Left forelimb (tissue), 1 donor: ENCODE measurements at places on chromosomes 11 and 22.

DNA sequence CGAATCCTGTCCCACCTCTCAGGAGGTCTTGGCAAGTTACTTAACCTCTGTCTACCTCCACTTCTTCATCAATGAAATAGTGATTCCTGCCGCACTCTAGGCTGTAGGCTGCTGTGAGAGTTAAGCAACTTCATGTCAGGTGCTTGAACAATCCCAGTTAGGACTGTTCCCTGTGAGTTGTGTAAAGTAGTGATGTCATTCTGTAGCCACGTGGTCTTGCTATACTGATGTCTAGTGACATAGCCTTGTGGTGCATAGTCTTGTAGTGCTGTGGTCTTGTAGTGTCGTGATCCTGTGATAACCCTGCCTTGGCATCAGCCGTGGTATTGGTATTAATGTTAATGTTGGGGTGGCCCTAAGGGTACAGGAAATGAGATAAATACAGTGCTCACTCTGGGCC lies 30.3 kb upstream of the PRR5 start:
- no peak for DNase-seq

GRCh38 chr11:15774388-15774939 lies 581.9 kb downstream of the SOX6 start:
- DNase-seq: no peak

DNA sequence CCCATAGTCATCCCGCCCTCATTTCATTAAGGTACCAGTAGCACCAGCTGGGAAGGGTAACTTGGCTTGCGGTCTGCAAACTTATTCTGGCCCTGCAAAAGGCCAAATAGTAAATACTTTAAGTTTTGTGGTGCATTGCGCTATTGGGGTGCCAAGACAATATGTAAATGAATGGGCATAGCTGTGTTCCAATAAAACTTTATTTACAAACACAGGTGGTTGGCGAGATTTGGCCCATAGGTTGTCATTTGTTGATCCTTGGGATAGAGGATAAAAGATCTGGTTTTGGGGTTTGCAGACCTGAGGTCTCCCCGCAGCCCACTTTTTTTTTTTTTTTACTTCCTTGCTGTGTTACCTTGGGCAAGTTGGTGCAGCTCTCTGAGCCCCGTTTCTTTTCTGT lies 127.4 kb downstream of the MIAT start:
- DNase-seq: no peak

DNA sequence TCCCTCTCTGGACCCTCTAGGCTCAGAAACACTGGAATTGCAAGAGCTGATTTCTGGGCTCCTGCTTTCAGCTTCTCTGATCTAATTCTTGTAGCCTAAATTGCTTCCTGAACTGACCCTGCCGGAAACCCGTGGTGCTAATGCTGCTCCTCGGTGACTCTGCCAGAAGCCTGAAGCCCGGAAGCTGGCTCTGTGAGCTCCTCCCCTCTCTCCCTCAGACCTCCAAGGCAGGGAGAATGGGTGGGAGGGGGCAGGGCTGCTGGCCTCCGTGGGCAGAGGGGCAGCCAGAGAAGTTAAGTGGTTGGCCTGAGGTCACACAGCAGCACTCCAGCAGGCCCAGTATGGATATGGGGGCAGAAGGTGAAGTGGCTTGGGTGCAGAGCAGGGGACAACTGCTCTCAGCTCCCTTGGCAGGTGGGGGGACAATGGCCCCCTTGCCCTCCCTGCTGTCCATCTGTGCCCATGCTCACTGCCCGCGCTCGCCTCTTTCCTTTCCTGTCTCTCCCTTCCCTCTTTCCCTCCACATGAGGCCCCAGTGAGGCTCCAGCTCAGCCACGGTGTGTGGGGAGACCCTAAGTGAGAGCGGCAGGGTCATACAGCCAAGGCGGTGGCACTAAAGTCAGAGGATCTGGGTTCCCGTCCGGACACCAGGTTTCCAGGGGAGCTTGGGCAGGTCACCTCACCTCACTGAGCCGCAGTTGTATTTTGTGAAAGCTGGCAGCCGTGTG lies 16.2 kb downstream of the CAPN5 start:
- DNase-seq: no peak

DNA sequence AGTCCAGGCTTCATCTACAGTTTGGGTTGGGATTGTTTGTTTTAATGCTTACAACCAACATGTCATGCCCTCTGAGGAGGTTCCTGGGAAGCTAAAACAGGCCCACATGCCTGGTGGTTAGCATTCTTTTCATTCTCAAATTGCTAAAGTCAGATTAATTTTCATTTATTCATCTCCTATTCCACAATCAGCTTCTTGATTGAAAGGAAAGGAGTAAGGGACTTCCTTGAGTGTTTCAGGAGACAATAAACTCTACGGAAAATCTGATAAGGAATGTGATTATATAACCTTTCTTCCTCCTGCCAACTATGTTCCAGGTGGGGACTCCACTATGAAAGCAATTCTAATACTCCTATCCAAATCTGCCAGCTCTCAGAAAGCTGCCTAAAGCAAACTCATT lies 30.8 kb downstream of the MRTFA start:
- DNase-seq: no peak

GRCh38 chr11:45502226-45502545 lies 163.2 kb downstream of the CHST1 start:
- DNase-seq: no peak

DNA sequence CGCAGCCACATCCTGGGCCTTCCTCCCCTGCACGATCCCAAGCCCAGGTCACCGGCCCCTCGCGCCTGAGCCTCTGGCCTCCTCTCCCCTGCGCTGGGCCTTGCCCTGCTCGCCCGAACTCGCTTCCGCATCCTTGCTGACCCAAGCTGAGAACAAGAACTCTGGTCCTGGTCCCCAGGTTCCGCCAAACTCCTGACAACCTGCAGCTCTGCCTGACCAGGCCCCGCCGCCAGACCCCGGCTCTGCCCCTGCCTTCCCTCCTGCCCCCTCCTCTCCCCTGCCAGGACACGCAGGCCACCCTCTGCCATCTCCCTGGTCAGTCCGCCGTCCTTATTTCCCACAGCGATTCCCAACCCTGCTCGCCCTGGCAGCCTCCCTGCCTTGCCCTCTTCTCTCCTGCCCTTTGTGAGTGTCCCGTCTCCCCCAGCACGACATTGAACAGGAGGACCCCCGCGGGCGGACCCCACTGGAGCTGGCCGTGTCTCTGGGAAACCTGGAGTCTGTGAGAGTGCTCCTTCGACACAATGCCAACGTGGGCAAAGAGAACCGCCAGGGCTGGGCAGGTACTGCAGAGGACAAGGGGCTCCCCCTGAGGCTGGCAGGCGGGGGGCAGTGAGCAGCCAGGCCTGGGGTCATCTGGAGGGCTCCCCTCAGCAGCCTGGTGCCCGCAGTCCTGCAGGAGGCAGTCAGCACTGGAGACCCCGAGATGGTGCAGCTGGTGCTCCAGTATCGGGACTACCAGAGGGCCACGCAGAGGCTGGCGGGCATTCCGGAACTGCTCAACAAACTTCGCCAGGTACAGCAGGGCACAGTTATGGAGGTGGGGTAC lies 762 bp downstream of the ANKRD13D start:
- DNase-seq: no peak

DNA sequence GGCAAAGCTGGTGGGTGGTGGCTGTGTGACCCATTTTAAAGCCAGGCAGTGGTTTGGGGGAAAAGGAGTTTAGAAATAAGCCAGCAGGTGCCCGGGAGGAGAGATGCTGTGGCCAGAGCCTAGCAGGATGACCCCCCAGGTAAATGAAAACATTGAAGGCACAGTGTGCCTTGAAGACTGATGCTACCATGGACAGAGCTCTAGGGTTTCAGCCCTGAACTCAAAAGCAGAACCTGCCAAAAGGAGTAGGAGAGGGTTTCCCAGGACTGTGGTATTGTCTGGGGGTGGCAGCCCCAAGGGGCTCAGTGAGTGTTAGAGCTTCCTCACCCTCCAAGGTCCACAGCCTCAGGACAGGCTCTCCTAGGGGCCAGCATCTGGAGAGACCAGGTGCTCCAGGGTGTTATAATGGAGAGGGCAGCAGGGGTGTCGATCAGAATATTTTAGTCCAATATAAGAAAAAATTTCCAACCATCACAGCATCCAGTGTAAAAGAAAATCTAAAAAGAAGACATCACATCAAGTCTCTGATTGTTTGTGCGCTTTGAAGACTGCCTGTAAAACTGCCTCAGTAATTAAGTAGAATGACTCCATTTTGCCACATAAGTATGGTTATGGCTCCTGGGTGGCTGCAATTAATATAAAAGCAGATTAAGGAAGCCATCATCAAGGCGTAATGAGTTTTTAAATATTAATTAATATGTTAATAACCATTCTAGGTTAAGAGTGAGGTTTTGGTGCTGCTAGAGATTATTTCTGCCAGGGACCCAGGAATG lies 88.6 kb upstream of the LMO1 start:
- DNase-seq: no peak

DNA sequence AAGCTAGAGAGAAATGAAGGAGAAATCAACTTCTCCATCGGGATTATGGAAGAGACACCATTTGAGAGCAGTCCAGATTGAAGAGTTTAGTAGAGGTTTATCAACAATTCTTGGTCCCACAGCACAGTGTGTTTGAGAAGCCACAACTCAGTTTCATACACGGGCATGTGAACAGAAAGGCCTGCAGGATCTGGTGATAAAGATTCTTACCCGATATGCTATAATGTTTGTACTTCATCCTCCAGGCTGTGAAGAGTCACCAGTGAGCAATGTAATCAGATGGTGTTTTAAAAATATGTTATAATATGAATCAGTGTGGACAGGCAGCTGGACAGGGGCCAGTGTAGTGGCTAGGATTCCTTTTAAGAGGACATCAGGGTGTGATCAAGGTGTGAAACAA lies 29.7 kb upstream of the VWA5A start:
- no peak for DNase-seq

DNA sequence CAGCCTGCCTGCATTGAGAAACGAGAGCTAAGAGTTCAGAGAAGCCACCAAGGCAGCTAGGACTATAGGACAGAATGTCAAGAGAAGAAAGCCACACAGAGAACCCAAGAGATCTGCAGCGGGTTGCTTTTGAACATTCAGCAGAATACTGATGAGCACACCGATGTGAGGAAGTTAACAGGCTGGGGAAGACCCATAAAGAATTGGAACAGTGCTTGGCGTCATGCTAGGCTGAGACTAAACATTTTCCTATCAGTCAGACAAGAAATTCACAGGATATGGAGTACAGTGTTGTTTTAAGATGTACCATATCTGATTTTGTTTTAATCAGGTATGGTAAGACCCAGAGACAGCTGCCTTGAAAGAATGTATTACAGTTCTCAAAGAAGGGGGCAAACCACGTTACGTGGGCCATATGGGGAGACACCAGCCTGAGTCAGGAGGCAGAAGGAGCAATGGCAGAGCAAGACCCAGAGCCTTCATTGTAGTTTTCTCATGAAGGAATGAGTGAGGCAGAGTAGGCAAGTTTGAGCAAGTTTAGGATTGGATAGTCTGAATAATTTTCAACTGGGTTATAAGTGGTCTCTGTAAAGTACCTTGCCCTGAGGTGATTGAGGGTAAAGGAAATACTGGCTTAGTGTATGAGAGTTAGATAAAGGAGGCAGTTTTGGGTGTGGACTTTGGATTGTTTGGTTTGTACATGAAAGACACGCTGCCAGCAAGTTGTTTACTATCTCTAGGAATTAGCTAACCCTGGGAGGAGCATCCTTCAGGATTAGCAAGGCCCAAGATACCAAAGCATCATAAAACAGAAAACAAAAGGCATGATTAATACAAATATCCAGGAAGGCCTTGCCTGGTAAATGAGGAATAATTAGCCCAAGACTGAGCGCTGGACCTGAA lies 14.3 kb downstream of the LRRC75B start:
- DNase-seq: no peak

DNA sequence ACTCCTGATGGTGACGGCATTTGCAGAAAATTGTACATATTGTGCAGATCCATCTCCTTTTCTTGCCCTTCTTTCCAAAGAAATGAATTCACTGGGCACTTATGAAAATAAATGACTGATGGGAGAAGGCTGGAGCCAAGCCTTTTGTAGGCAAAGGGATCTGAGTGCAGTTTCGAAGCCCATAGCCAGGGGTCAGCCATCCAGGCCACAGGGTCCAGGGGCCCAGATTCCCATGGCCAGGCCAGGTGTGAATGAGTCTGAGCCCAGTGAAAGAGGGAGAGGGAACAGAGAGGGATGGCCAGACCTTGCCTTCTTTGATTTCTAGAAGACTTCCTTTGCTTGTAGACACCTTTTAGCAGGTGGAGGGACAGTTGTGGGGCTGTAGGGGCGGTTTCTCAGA lies 209.1 kb downstream of the KIRREL3 start:
- DNase-seq: no peak
